ENCODE measurements at places on chromosomes 2 and 18.

DNA sequence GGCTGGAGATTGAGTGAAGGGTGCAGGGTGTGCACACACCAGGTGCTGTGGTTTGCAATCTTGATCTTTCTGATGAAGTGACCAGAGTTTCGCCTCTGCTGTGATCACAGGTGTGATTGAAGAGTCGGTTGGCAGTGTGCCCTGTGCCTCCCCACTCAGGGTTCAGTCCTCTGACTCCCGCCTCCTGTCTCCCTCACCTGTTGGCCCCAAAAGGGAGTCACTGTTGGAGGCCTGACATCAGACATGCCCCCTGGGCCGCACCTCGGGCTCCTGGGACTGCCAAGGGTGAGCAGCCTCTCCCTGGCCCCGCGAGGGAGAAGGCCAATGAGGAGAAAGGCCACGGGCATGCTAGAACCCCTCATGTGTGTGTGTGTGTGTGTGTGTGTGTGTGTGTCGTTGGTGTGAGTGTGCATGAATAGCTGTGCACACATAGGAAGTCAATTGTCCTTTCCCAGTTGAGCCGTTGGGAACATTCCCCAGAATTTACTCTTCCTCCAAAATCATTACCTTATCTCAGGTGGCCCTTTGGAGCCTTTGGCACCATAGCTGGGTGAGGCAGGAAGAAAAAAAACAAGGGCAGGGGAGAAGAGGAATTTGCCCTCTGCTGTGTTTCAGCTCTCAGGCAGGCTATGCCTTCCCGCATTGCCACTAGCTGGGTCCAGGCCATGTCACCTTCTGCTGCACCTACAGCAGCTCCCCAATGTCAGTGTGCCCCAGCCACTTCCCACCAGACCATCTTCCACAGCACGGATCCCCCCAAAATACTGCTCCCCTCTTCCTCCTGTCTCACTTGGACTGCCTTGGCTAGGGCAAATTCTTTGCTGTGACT is 78.1 kb upstream of the LAPTM4A start:
- no peak for DNase-seq

DNA sequence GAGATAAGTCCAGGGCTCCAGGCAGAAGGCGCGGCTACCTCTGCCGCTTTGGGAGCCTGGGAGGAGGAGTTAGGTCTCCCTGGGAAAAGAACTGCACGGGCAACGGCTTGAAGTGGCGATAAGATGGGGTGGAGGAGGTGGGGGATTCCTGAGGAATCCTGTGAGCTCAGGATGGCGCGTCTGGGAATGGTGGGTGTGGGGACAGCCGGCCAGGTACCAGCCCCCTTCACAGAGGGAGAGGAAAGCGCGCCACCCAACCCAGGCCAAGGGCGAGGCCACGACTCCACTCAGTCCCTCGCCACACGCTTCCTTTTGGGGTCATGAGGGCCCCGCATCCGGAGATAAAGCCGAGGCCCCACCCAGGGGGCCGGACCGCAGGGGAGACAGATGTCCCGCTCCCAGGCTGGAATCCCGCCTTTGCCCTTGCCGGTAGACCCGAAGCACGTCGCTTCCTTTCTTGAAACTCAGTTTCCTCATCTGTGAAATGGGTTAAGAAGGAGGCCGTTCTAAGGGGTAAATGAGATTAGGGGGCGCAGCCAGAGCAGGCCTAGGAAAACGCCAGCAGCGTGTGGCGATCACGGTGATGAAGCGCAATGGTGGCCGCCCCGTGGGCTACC is 1.7 kb upstream of the CTDSP1 start:
- DNase-seq, result peak; percentile 13

GRCh38 chr18:68448736-68449135 is 266.2 kb downstream of the TMX3 start:
- no peak for DNase-seq

GRCh38 chr2:144625226-144625625 is 105.3 kb upstream of the ZEB2 start:
- no peak for DNase-seq

GRCh38 chr18:69220529-69220928 is 180.2 kb upstream of the DOK6 start:
- DNase-seq, result no peak

GRCh38 chr2:34012715-34013302 is 413.7 kb upstream of the FAM98A start:
- DNase-seq, result no peak

DNA sequence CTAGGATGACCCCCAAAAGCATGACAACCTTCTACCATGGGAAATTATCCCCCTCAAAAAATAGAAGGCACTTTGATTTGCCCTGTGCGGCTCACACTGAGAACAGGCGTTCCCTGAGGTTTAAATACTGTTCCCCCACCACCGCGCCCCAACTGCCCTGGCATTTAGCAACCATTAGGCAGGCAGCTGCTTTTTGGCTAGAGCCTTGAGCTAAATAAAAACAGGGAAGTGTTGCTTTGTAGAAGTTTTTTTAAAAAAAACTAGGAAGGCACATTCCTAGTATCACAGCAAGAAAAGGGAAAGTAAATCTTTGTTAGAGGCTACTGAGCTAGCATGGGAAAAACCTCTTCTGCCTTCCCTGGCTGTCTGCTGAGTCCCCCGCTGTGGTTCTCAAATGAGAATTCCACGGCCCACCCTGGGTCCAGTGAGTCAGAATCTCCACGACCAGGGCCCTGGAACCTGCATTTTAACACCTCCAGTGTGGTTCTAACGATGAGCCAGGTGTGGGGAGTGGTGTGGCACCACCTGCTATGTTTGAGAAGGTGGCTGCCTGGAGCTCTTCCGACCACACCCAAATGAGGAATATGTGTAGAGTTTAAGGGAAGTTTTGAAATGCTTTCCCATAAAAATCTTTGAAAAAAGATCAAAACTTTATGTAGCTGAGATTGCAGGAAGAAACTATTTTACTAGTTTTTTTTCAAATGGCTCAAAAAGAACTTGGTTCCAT is 66.4 kb downstream of the VIT start:
- DNase-seq, result no peak

GRCh38 chr2:85531589-85531988 is 7.4 kb upstream of the MAT2A start:
- no peak for DNase-seq

GRCh38 chr2:237262838-237263771 is 150.9 kb downstream of the COL6A3 start:
- no peak for DNase-seq

DNA sequence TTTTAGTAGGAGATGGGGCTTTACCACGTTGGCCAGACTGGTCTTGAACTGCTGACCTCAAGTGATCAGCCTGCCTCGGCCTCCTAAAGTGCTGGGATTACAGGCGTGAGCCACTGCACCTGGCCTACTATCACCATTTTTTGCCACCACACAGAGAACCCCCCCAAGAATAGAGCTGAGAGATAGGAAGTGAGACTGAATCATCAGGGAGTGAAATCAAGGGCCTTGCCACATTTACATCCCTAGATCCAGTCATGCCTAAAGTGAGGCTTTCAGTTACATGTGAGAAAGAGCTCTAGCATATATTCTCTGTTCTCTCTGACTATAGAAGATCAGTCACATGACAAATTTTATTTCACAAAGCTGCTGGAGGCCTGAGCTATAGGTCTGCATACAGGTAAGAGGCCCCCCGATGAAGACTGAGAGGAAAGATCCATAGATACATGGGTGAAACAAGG is 28.0 kb upstream of the KCMF1 start:
- no peak for DNase-seq

DNA sequence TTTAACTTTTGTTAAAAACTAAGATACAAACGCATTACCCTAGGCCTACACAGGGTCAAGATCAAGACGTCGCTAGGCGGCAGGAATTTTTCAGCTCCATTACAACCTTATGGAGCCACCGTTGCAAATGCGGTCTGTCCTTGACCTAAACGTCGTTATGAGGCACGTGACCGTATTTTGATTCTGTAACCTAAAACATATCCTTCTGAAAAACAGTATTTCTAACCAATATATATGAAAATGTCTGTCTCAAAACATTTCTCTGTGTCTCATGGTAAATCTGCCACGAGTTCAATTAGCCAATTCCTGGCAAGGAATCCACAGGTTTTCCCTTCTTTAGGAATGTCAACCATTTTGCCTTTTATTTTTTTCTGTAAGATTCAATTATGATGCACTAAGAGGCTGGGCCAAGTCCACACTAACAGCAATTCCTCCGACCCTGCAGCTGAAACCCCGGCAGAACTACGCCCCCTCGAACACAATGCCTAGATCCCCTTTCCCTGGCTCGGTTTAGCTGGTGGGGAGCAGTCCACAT is 1.7 kb downstream of the RTN4 start:
- no peak for DNase-seq

DNA sequence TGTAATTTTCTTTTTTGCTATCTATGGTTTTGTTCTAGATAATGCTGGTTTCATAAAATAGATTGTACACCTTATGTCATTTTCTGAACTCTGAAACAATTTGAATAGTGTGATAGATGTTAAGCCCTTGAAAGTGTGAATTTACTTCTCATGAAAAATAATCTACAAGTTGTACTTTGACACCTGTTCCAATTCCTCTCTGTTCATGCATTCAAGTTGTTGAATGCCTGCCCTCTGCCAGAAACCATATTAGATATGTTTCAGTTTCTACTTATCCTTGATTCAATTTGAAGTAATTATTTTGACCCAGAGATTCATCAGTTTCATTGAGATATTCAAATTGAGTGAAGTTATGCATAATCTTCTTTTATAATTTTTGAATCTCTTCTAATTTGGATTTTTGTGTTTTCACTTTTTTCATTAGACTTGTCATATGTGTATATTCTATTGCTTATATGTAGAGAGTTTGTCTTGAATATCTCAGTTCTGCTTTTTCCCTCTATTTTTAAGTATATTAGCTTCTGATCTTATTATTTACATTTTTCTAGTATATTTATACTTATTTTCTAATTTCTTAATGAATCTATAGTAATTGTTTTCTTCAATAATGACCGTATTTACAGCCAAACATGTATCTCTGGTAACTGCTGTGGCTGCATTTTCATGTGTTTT is 143.3 kb upstream of the TACR1 start:
- DNase-seq, result no peak

DNA sequence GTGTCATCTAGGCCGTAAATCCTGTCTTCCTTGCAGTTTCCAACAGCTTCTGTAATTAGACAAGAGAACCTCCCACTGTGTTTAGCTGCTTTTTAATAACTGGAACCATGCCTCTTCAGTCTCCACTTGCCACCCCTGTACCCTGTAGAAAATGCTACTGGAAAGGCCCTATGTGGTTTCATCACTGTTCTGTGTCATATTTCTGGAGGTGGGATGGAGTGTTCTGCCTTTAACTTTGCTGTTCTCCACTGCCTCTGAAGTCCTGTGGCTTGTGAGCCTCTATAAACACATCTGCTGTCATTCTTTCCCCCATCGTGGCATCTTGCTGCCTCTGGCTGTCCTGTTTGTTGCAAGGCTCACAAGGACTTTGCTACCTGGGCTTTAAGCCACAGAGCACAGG is 17.9 kb downstream of the MGAT5 start:
- DNase-seq, result no peak

DNA sequence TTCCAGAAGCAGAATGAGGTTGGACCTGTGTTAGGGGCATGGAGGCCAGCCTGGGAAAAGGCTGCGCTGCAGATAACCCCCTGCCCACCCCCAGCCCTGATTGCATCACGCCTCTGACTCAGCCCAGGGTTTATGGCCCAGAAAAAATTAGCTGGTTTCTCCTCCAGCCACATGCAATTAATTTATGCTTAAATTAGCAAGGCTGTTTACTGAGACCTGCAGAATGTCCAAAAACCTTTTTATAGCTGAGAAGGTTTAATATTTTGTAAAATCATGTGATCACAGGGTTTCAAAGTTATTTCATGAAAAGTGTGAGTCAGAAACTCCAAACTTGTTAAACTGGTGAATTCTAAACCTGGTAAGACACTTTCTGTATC is 123.1 kb upstream of the HDAC4 start:
- no peak for DNase-seq

DNA sequence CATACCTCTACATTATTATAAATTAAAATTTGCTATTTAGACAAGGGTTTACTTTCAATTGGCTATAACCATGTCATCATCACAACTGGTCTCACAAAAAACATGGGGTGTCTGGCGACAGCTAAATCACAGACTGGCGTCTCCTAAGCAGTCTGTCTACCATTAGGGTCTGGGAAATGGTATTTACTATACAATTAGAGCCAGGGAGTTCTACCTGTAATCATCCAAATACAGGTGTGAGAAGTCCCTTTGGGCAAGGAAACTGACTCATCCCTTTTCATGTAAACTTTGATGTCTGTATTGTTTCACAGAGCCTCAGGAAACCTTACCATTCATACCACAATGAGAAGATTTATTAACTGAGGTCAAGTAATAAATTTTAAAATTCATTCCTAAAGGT is 126.7 kb downstream of the OLA1 start:
- no peak for DNase-seq

GRCh38 chr2:128236491-128237035 is 82.1 kb downstream of the HS6ST1 start:
- no peak for DNase-seq

DNA sequence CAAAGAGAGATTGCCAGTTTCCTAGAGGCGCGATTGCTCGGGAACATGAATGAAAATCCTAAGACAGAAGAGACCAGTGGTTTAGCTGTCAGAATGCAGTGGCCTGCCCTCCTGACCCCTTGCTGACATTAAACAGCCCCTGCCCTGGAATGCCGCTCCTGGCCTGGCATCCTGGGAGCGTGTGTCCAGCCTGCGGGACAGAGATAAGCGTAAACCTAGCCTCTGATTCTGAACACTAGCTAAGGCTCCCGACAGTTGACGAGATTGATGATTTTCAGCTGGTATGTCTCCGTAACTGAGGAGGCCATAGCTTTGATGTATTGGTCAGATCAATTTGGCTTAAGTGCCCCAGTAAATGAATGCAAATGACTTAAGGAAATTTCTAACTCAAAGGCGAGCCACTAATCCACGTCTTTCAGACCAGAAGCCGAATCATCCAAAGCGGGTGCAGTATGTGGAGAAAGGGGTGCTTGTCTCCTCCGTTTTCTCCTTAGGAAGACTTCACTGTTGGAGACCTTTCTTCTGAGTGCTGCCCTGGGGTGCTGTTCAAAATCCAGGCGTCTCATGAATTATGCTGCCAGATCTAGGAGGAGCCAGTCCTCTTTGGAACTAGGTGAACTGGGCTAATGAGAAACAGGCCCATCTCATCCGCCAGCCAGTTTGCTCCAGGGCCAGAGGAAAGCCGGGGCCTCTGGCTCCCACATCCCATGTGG is 142.5 kb upstream of the L3MBTL4 start:
- no peak for DNase-seq

DNA sequence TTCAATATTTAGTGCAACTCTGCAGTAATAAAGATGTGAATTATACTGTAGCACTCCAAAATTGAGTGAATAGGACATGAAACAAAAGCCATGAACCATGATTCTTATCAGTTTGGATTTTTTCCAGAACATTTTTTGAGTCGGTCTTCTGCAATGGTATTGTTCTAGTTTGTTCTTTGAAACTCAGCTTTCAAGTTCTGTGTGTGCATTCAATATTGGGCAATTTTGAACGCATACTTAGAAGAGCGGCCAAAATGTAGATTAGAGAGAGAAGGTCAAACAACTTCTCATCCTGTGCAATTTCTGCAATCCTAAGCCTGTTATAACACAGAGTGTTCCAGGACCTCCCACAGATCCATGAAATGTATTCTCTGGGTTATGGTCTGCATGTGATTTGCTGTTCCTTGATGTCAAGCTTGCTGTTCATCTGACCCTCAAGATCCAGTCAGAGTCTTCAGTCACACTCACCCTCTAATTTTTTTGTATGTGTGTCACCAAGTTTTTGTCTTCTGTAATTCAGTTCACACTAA is 48.3 kb downstream of the TSPYL6 start:
- DNase-seq, result no peak

Data from NCI-H524 treated with DMSO at 0.1 percent for 48 hours (cell line).